ENCODE measurements at places on chromosomes 11 and 22. TPM values are rescaled to one million over a fixed set of nuclear protein-coding genes. Genes with fewer than 3 reads are reported as not detected.

The PARVA gene
- total RNA-seq: 7.5 TPM

The MRGPRX3 gene
- not detected for total RNA-seq

The UCP3 gene
- total RNA-seq: not detected

The LARGE2 gene
- total RNA-seq: 36.6 TPM

The CCDC116 gene
- 0.48 TPM for total RNA-seq

The MYOD1 gene
- not detected for total RNA-seq

The SLC5A12 gene
- total RNA-seq: 3.1 TPM

The ZC3H12C gene
- total RNA-seq: 0.69 TPM

The APOL5 gene
- total RNA-seq: not detected

The NPAT gene
- 18.8 TPM for total RNA-seq

The C11orf97 gene
- total RNA-seq: not detected

The MMP3 gene
- not detected for total RNA-seq

The TBX10 gene
- not detected for total RNA-seq

The PLXNB2 gene
- 33.4 TPM for total RNA-seq

The OR8G1 gene
- total RNA-seq: not detected

The RASL10A gene
- 5.1 TPM for total RNA-seq
